ENCODE measurements at places on chromosomes 5 and 9.

- no peak for DNase-seq
Measured at GRCh38 chr5:13606051-13606450, 338.4 kb downstream of the DNAH5 start.

DNA sequence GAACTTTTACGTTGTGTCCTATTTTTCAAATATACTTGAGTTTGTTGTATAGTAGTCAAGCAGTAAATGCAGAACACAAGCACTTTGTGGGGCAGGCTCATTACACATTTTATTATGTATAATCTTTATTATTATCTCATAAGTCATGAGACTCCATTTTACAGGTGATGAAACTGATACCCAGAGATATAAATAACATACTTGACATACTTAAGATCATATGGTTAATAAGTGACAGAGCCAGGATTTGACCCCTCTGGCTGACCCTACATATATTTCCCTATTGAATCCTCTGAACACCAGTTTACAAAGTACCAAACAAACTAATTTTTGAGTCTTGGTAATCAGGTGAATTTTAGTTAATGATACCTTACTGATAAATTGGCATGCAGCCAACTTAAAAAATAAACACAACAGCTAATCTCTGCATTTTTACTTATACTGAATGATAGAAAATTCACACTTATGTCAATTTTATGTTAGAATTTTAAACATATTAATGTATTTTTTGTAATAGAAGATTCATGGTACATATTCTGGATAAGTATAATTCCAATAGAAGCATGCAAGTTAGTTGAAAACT lies 305.0 kb upstream of the MEF2C start:
- no peak for DNase-seq

GRCh38 chr9:131869348-131869747 lies 129.5 kb upstream of the RAPGEF1 start:
- DNase-seq: no peak

GRCh38 chr9:121345070-121345469 lies 25.0 kb downstream of the STOM start:
- DNase-seq: no peak

- no peak for DNase-seq
Measured at GRCh38 chr5:179417696-179418095, 72.4 kb upstream of the ADAMTS2 start.

DNA sequence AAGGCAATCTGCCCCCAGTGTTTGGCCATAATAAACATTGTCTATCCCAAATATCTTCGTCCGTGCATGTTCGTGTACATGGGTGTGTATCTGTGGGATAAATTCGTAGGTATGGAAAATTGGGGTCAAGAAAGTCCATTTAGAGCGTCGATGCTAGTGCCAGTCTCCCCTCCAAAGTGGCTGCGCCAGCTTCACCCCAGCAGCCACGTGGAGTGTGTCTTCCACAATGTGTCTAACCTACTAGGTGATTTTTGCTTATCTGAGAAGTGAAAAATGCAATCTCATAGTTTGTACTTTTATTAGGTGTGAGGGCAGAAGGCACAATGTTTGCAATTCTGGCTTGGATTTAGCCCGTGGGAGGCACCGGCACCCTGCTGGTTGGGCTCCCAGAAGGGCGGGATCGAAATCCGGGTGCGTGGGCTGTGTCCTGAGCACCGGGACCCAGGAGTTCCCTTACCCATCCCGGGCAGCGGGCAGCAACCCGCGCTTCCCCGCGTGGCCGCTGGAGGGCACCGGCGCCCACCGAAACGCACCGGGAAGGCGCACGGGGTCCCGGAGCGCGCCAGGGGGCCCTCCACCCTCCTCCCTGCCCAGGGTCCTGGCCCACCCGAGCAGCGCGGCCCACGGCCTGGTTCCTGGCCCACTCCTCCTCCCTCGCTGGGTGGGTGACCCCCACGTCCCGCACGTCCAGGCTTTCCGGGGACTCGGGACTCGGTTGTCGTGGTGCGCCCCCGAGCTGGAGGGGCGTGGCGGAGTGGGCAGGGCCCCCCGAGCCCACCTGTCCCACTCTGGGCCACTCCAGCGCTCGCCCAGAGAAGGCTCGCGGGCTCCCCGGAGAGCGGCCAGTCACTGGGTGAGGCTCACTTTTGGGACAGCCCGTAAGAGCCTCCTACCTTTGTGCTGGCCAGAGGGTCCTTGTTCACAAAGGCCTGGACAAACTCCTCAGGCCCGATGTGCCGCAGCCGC lies 55.4 kb upstream of the RNF130 start:
- DNase-seq: peak; percentile 68

- no peak for DNase-seq
Measured at GRCh38 chr9:98333703-98334582, 78.5 kb upstream of the TBC1D2 start.

- no peak for DNase-seq
Measured at GRCh38 chr9:3012842-3013241, 168.9 kb upstream of the PUM3 start.

GRCh38 chr9:93390953-93391515 lies 60.5 kb upstream of the FAM120A start:
- no peak for DNase-seq

DNA sequence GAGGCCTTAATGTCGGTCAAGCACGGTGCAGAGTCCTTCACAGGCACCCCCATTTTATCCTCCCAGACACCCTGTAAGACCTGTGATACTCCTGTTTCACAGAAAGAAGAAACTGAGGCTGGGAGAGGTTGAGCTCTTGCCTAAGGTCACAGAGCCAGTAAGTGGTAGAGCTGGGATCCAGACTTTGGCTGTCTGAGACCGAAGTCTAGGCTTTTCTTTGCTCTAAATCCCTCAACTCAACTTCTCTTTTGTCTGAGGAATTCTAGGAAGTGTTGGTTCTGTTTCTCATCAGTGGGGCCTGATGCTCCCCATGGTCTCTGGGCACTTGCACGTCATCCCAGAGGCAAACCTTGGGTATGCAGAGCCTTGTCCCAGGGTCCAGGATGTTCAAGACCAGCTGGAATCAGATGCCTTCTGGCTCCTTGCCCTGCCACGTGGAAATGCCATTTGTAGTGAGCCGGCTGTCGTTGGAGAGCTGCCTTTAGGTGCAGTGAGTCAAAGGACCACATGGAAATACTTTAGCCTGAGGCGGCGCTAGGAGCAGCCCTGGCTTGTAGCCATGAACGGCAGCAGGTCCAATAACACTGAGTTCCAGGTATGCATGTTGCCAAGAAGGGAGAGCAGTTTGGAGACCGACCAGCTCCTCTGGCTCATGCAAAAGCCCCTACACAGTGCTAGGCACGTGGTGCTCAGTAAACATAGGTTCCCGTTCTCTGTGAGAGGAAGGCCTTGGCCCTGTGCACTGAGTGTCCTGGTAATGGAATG lies 9.2 kb downstream of the DCANP1 start:
- DNase-seq: no peak

DNA sequence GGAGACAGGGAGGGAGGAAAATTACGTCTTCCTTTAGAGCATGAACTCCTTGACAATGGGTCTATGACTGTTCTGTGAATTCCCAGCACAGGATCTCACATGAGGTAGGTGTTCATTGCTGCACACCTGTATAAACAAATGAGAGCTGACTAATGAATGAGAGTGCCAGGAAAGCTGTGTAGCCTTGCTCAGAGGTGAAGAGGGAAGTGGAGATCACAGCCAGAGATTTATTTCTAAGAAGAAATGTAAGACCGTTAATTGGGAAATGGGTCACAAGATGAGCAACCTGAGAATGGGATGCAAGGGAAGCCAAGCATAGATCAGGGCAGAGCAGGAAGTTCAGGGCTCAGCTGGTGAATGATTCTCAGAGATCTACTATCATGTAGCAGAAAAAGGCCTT lies 295.1 kb downstream of the CDK5RAP2 start:
- no peak for DNase-seq

GRCh38 chr5:16119790-16120189 lies 59.8 kb downstream of the MARCHF11 start:
- DNase-seq: no peak

- no peak for DNase-seq
Measured at GRCh38 chr9:137217276-137218211, 4.5 kb downstream of the RNF208 start.

DNA sequence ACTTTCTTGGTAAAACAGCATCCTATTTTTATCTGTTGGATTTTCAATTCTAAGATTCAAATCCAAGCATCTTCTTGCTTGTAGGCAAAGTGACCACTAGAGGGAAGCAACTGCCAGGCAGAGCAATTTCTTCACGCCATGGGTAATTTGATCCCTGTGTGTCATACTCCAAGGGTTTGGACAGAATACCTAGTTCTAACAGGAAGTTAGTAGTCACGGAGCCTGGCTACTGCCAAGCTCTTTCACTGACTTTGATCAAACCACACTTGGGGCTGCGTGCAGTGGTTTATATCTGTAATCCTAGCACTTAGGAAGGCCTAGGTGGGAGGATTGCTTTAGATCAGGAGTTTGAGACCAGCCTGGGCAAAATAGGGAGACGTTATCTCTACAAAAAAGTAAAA lies 473.6 kb upstream of the TNC start:
- peak; percentile 19 for DNase-seq

DNA sequence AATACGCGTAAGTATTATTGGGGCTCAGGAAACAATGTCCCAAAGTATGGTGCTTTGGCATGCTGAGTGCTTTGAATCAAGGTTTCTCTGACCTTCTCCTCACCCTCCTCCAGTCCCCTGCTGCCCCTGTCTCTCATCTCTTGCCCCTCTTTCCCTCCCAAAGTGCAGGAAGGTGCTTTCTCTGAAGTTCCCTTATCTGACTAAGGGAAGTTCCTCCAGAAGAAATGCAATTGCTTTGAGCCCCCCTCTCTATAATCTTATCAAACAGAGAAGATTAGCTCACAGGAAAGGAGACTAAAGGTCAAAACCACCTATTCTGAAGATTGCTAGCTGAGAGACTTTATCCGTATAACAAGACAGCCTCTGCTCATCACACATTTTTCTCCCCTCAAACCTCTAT lies 288.1 kb downstream of the ARL15 start:
- no peak for DNase-seq

- DNase-seq: no peak
Measured at GRCh38 chr5:142446131-142446959, 121.5 kb upstream of the SPRY4 start.

- DNase-seq: no peak
Measured at GRCh38 chr5:145887976-145888574, 15.3 kb upstream of the GRXCR2 start.

DNA sequence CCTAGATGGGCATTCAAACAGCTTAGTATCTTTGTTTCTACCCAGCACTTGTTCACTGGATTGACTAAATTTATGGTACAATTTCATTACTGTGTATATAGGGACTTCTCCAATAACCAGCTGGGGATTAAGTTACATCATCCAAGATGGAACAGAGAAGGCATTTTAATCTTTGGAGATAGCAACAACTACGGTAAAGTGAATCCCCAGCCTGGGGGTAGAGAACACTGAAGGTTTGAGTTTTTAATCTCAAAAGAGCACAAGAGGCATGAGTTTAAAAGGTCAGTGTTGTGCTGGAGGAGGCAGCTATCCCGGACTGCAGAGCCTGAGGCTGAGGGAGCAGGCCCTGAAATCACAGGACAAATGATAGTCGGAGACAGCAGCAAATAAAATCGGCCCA lies 28.6 kb downstream of the DDX31 start:
- no peak for DNase-seq

- no peak for DNase-seq
Measured at GRCh38 chr9:109192732-109193361, 25.8 kb upstream of the FRRS1L start.

GRCh38 chr5:111453295-111453694 lies 59.0 kb downstream of the STARD4 start:
- no peak for DNase-seq

GRCh38 chr5:50964746-50965653 lies 298.6 kb downstream of the PARP8 start:
- no peak for DNase-seq

- no peak for DNase-seq
Measured at GRCh38 chr5:62593331-62593730, 14.7 kb downstream of the LRRC70 start.

DNA sequence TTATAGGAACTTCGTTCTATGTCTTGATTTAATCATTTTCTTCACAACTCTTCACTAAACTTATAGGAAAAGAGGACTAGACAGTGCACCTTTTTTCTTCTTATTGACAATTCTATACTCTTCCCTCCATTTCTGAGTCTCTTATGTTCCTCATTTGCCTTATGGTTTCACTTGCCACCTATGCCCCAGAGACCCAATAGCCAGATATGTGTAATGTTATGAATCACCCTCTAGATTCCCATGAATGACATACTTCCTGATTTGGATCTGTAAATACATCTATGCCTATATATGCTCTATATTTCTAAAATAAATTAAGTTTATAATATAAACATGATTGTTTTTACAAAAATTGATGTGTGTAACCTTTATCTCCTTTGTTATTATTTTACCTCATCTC lies 514.1 kb upstream of the MEF2C start:
- no peak for DNase-seq

GRCh38 chr9:132901858-132902831 lies 23.4 kb downstream of the SPACA9 start:
- DNase-seq: peak; percentile 46

- DNase-seq: no peak
Measured at GRCh38 chr9:90322296-90322695, 320.3 kb downstream of the DIRAS2 start.

DNA sequence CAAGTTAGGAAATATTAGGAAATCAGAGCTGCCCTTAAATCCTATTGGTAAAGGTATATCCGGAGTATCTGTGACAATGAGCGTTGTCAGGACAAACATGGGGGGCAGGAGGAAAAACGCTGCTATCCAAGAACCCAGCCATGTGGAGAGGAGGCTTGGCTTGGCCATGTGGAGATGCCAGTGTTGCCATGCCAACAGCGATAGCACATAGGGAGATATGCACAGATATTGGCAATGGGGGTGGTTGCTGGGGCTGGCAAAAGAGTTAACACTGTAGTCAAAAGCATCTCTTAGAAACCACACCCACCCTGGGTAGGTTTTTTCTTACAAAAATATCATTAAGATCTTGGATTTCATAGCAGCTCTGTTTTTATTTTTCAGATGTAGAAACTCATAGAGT lies 106.4 kb upstream of the ASTN2 start:
- no peak for DNase-seq

DNA sequence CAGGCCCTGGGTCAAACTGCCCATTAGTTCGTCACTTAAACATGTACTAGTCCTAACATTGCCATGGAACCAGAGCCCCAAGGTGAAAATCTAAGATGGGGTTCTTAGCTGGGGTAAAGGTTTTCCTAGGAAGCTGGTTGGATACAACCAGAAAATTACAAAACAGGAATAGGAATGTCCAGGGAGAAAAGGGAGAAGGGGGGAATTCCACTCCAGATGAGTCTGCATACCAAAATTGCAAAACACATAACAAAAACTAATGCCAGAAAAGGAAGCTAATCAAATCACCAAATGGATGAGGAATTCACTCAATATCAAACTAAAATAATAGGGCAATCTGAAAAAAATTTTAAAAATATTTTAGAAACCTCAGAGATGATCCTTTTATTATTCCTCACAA lies 396.2 kb downstream of the EFNA5 start:
- no peak for DNase-seq

All from mesothelial cell of epicardium (in vitro differentiated cells).